ENCODE measurements at places on chromosomes 3 and 15.

- no peak for DNase-seq
Measured at GRCh38 chr3:157477441-157477840, 25.8 kb downstream of the VEPH1 start.

DNA sequence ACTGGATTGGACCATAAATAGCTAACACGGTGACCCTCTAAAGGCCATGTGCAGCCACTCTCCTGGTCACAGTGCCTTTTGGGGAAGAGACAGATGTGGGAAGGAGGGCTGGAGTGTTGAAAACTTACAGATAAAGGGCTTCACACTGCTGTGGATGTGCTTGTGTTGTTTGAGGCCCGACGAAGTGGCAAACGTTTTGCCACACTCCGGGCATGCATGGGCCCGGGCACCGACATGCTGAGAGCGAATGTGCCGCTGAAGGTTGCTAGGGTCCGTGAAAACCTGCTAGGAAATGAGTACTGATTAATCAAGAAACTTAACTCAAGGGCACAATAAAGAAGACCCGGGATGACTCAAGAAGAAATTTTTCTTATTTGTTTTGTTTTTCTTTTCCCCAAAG is 542.6 kb downstream of the MECOM start:
- DNase-seq = no peak

- no peak for DNase-seq
Measured at GRCh38 chr3:94083261-94083660, 20.4 kb downstream of the NSUN3 start.

DNA sequence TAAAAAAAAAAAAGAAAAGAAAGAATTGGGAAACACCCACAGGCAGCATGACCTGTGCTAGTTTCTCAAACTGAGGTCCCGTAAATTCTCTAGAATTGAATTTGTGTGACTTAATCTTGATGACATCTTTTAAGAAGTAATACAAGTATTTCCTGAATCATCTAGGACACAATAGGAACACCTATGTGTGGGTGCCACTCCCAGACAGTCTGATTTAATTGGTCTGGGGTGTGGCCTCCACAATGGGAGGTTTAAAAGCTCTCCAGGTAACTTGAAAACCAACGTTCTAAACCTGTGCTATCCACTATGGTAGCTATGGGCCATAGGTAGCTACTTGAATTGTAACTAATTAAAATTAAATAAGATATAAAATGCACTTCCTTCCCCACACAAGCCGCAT is 28.1 kb downstream of the CFAP92 start:
- no peak for DNase-seq

Measured in central memory CD4-positive, alpha-beta T cell (primary cell).